ENCODE measurements at places on chromosomes 4 and X.

GRCh38 chrX:71919431-71919830 lies 8.8 kb downstream of the NHSL2 start:
- no peaks in the 10 kb centered on the region for H3K36me3 ChIP-seq
- H3K27ac ChIP-seq: no peak overlapping the region
- no peaks in the 10 kb centered on the region for H3K27me3 ChIP-seq
- H3K4me1 ChIP-seq: no peaks in the 10 kb centered on the region
- no peak for DNase-seq

DNA sequence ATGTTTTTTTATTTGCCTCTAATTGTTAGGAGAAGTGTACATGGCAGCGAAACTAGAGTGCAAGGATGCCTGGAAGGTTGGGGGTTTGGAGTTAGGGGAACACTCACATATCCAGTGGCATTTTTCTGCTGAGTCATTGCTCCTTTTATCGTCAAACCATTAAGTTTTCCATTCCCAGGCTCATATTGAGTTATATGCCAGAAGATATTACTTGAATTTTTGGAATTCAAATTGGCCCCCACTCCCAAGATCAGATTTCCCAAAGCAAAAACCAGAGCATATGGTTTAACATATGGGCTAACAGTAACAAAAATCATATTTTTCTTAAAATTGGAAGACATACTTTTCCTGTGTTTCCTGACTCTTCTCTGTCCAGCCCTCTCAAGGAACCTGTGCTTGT lies 152.7 kb downstream of the FSTL5 start:
- H3K27me3 ChIP-seq: no peaks in the 10 kb centered on the region
- no peaks in the 10 kb centered on the region for H3K4me1 ChIP-seq
- no peak for DNase-seq
- no peak overlapping the region for H3K4me3 ChIP-seq
- H3K36me3 ChIP-seq: no peaks in the 10 kb centered on the region

DNA sequence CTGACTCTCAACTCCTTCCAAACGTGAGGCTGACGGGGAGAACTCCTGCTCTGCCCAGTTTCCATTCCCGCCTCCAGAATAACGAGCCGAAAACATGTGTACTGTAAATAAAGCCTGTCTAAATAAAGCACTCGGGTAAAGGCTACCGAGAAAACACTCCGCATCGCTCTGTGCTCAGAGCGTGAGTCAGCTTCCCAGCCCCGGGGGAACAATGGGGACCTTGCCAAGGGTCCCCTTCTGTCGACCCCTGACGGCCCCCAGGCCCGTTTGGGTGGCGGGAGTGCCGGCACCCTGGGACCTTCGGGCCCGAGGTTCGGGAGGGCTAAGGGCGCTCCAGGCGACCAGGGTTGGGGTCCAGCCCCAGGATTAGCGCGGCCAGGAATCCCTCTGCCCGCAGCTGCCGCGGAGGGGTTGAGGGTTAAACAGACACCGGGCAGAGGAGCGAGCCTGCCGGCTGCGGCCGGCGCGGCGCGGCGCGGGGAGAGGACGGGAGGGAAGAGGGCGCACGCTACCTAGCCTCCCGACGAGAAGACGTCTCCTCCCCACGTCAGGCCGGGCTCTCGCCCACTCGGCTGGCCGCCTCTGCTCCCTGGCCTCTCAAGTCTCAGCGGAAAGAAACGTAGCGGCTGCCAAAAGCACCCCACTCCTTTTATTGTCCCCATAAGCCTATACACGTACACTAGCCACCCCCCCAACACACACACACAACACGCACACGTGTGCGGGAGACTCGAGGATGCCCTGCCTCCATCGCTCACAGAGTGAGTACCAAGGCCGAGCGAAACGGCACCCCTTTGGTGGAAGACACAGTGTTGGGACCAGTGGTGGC lies 85.5 kb downstream of the BCOR start:
- peaks cover 5% of the 10 kb centered on the region for H3K27me3 ChIP-seq
- H3K36me3 ChIP-seq: no peaks in the 10 kb centered on the region
- DNase-seq: no peak
- H3K4me3 ChIP-seq: peak overlapping the region; percentile 72
- peaks cover 39% of the 10 kb centered on the region for H3K4me1 ChIP-seq
- peak overlapping the region; percentile 96 for H3K27ac ChIP-seq

- no peak overlapping the region for H3K27ac ChIP-seq
- no peaks in the 10 kb centered on the region for H3K36me3 ChIP-seq
- H3K4me3 ChIP-seq: no peak overlapping the region
- no peaks in the 10 kb centered on the region for H3K4me1 ChIP-seq
- no peak for DNase-seq
These were observed 7.8 kb downstream of the STAP1 start for GRCh38 chr4:67566335-67566734.

GRCh38 chr4:127993151-127993550 lies 27.9 kb downstream of the ABHD18 start:
- H3K27ac ChIP-seq: no peak overlapping the region
- no peak for DNase-seq
- no peak overlapping the region for H3K4me3 ChIP-seq
- H3K36me3 ChIP-seq: peaks cover 81% of the 10 kb centered on the region

DNA sequence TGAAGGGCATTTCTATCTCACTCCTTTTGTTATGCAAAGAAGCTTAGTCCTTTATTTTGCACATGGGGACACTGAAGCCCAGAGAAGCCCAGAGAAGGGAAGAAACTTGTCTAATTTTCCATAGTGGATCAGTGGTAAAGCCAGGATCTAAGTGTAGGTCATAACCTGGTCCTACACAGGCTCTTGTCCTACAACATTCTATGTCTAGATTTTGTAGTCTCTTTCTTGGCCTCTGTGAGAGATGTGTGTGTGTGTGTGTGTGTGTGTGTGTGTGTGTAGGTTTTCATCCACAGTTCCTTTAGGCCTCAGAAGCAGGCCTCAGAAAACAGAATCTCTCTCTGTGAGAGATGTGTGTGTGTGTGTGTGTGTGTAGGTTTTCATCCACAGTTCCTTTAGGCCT lies 38.3 kb downstream of the VSIG4 start:
- no peaks in the 10 kb centered on the region for H3K36me3 ChIP-seq
- DNase-seq: no peak
- no peaks in the 10 kb centered on the region for H3K27me3 ChIP-seq
- no peaks in the 10 kb centered on the region for H3K4me1 ChIP-seq

DNA sequence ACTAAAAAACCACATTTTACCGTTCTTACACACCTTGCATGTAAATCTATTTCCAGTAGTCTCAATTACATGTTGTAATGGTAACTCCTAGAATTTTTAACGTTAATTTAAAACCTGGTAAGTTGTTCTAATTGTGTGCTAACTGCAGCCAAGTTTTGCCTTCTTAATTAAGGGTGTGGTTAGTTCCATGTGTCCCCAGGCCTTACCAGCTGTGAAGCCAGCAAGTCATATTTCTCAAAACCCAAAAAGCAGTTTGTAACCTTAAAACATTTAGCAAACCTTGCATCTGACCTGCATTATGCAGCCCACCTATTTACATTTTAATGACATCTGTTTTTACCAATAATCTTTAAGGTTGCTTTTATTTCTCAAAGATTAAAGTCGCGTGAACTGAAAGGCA lies 18.4 kb upstream of the FAM47E start:
- H3K36me3 ChIP-seq: no peaks in the 10 kb centered on the region
- no peaks in the 10 kb centered on the region for H3K27me3 ChIP-seq
- no peak overlapping the region for H3K4me3 ChIP-seq

- no peak overlapping the region for H3K27ac ChIP-seq
- no peaks in the 10 kb centered on the region for H3K4me1 ChIP-seq
- H3K27me3 ChIP-seq: no peaks in the 10 kb centered on the region
These were observed 237.5 kb downstream of the SHOX start for GRCh38 chrX:867966-868647.

DNA sequence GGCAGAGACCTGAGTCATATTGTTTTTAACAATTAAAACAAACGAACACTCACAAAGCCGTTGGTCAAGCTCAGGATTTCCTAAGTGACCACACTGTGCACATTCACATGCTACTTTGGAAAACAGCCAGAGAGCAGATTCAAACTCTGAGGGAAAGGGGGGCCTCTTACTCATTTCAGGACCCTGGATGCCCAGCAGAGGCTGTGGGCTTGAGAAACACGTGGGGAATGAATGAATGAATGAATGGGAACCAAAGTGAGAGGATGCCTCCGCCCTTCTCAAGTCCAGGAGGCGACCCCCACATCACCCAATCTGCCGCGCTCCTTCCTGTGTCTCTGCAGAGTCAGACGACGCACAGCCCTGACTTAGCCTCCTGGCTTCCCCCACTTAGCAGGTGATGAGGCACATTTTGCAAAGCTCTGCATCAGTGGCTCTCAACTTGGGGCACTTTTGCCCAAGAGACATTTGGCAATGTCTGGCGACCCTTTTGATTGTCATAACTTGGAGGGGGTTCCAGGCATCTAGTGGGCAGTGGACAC lies 76.0 kb downstream of the ABLIM2 start:
- no peaks in the 10 kb centered on the region for H3K36me3 ChIP-seq
- H3K4me1 ChIP-seq: peaks cover 5% of the 10 kb centered on the region
- no peak for DNase-seq
- H3K27me3 ChIP-seq: no peaks in the 10 kb centered on the region
- no peak overlapping the region for H3K4me3 ChIP-seq
- H3K27ac ChIP-seq: no peak overlapping the region

DNA sequence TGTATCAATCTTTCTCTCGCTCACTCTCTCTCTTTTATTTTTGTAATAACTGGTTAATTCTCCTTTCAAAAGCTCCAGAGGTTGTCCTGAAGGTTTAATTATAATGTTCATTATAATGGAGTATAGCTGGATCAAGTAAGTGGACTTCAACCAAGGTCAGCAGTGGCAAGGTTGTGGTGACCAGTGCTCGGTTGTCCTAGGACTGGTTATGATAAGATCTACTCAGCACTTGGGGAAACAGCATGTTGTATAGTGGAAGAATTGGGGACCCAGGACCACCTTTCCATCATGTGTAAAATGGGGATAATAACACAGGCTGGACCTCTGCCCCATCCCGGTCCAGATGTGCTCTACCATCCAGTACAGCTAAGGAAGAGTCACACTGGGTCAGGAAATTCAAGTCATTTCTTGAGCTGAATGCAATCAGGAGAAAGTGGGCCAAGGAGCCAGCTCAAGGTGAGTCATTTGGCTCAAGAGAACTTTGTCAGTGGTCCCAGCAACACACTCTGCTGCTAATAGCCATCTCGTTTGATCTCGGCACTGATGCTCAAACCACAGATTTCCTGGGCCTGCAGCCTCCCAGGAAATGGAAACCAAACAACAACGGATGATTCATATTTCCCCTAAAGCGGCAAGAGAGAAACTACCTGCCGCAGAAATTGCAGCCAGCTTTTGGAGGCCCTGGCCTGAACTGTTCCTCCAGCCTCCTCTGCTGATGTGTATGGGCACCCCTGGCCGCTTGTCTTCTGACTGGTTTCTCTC lies 123.6 kb upstream of the RBPJ start:
- no peak for DNase-seq
- H3K4me1 ChIP-seq: peaks cover 4% of the 10 kb centered on the region
- no peak overlapping the region for H3K4me3 ChIP-seq
- H3K36me3 ChIP-seq: no peaks in the 10 kb centered on the region
- H3K27me3 ChIP-seq: no peaks in the 10 kb centered on the region

- peak overlapping the region; percentile 59 for H3K27ac ChIP-seq
- no peaks in the 10 kb centered on the region for H3K36me3 ChIP-seq
- H3K4me3 ChIP-seq: no peak overlapping the region
- peaks cover 36% of the 10 kb centered on the region for H3K4me1 ChIP-seq
- no peaks in the 10 kb centered on the region for H3K27me3 ChIP-seq
These were observed 2.4 kb upstream of the PPP3CA start for GRCh38 chr4:101349801-101350064.

GRCh38 chrX:149275836-149276235 lies 229.3 kb downstream of the IDS start:
- no peak overlapping the region for H3K27ac ChIP-seq
- H3K36me3 ChIP-seq: no peaks in the 10 kb centered on the region
- no peaks in the 10 kb centered on the region for H3K4me1 ChIP-seq
- H3K27me3 ChIP-seq: no peaks in the 10 kb centered on the region

DNA sequence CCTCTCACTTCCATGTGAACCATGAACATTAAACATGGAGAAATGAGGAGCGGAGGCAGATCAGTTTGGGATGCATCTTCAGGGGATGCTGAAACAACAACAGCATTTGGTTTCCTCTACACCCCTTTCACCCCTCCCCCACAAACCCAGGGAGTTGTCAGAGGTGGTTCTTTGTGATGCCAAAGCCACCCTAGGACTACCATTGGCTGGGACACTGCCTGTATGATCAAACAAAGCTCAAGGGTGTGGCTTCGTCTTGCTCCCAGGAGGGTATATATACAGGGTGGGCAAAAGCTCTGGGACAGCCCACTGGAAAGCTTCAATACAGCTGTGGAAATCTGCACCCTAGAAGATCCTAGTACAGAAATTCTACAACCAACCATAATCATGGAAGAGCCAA lies at the start of gene SPANXN4:
SPANXN4 (plus strand) TSS at position 301 of the 400 bp plus-strand sequence; CDS start at position 388, 87 bp downstream.
- H3K4me1 ChIP-seq: no peaks in the 10 kb centered on the region
- no peaks in the 10 kb centered on the region for H3K27me3 ChIP-seq
- DNase-seq: no peak

GRCh38 chrX:3811331-3812311 lies 98.2 kb upstream of the PRKX start:
- peaks cover 18% of the 10 kb centered on the region for H3K4me1 ChIP-seq
- H3K4me3 ChIP-seq: no peak overlapping the region
- no peaks in the 10 kb centered on the region for H3K27me3 ChIP-seq
- DNase-seq: no peak
- no peaks in the 10 kb centered on the region for H3K36me3 ChIP-seq

- DNase-seq: no peak
- no peaks in the 10 kb centered on the region for H3K27me3 ChIP-seq
- no peaks in the 10 kb centered on the region for H3K36me3 ChIP-seq
- H3K4me3 ChIP-seq: no peak overlapping the region
- H3K4me1 ChIP-seq: no peaks in the 10 kb centered on the region
- no peak overlapping the region for H3K27ac ChIP-seq
These were observed 111.9 kb upstream of the TMEM164 start for GRCh38 chrX:109890910-109891502.

- no peaks in the 10 kb centered on the region for H3K36me3 ChIP-seq
- H3K27ac ChIP-seq: no peak overlapping the region
- no peak for DNase-seq
These were observed 67.4 kb downstream of the ENPP6 start for GRCh38 chr4:184150102-184150839.

DNA sequence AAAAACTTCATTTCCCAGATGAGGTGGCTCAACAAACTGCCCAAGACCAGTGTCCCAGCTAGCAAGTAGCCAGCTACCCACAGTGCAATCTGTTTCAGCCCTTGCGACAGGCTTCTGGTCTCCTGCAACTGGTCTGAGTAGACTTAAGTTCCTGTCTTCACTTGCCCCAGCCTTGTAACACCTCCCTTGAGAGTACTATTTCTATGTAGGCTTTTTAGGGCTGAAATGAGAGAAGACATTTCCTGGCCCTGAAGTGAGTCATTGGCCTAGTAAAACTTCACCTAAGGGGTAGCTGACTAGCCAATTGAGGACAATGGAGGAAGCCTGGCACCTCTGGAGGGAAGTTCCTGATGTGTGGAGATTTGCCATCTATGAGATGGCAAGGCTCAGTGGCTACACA lies 80.1 kb upstream of the STIM2 start:
- H3K4me3 ChIP-seq: no peak overlapping the region
- no peaks in the 10 kb centered on the region for H3K36me3 ChIP-seq
- peaks cover 15% of the 10 kb centered on the region for H3K4me1 ChIP-seq
- DNase-seq: no peak
- H3K27ac ChIP-seq: peak overlapping the region; percentile 38

GRCh38 chr4:69617083-69617694 lies 22.3 kb downstream of the UGT2A2 start:
- H3K27me3 ChIP-seq: no peaks in the 10 kb centered on the region
- H3K27ac ChIP-seq: no peak overlapping the region
- no peak overlapping the region for H3K4me3 ChIP-seq
- no peak for DNase-seq
- no peaks in the 10 kb centered on the region for H3K36me3 ChIP-seq

Data from esophagus squamous epithelium (tissue), 5 donors.